RWPE2 (cell line): ENCODE measurements at places on chromosomes 2 and 18.

DNA sequence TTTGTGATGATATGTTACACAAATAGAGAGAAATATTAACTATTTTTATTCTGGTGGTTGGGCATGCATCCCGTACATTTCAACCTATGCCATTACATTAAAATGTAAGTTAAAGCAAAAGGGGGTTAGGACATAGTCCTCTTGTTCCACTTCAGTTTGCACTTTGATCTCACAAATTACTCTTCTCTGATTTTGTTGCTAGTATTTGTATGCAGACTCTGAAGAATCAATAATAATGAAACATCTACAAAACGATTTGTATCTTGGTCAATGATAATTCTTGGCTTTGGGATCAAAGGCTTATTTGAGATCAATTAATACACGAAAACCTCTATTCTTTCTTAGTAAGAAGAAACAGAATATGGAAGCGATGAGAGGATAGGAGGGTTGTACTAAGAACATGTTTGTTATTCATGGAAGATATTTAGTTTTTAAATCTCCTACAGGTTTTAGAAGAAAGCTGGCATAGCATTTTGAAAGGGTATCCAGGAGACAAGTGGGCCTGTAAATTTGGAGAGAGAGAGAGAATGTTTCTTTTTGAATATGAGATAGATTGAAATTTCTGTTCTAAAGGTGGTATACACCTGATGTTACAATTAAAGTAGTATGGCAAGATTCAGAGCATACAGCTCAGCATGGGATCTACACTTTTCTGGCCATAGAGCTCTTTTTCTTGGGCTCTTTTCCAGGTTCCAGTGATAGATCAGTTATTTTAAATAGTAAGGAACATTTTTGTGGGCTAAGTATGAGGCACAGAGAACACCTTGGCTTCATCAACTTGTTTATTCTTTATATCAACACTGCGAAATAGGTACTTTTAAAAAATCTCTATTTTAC lies 347.9 kb downstream of the PTPRM start:
- DNase-seq, result no peak

DNA sequence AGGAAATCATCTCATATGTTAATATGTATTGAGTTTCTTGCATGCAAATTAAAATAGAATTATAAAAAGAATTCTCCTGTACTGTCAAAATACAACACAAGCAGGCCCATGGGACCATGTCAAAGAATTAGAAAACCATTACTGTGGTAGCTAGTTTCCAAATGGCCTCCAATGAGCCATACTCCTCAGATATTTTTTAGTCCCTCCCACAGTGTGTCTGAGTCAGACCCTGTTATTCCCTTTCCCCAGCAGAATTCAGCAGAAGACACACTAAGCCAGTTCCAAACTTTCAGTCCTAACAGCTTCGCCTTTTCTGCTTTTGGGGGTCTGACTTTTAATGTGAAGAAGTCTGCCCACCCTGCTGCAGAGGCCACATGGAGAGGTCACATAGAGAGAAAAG lies 86.7 kb downstream of the FIGN start:
- DNase-seq, result no peak

DNA sequence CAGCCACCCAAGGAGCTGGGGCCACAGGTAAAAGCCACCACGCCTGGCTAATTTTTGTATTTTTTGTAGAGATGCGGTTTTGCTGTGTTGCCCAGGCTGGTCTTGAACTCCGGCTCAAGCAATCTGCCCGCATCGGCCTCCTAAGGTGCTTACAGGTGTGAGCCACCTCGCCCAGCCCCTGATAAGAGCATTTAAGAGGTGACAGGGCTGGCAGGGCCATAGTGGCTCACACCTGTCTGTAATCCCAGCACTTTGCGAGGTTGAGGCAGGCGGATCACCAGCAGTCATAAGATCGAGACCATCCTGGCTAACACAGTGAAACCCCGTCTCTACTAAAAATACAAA lies 9.0 kb upstream of the CNNM3 start:
- no peak for DNase-seq

DNA sequence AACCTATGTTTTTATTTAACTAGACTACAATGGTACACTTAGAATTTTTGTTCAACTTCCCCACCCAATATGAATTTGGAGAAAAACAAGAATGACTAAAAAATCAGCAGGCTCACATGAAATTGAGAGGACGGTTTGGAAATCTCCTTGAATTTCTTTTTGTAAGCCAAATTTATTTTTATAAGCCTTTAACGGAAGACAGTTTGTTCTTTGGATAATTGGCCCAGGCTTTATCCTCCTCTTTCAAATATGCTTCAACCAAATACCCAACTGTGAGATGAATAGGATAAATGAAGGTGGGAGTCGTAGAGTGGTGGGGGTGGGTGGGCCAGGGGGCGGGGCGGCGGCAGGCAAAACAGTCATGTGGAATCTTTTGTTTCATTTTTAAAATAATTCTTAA lies 60.6 kb downstream of the FMNL2 start:
- no peak for DNase-seq

- no peak for DNase-seq
These were observed 103.4 kb downstream of the CCDC141 start for GRCh38 chr2:178946494-178946893.

DNA sequence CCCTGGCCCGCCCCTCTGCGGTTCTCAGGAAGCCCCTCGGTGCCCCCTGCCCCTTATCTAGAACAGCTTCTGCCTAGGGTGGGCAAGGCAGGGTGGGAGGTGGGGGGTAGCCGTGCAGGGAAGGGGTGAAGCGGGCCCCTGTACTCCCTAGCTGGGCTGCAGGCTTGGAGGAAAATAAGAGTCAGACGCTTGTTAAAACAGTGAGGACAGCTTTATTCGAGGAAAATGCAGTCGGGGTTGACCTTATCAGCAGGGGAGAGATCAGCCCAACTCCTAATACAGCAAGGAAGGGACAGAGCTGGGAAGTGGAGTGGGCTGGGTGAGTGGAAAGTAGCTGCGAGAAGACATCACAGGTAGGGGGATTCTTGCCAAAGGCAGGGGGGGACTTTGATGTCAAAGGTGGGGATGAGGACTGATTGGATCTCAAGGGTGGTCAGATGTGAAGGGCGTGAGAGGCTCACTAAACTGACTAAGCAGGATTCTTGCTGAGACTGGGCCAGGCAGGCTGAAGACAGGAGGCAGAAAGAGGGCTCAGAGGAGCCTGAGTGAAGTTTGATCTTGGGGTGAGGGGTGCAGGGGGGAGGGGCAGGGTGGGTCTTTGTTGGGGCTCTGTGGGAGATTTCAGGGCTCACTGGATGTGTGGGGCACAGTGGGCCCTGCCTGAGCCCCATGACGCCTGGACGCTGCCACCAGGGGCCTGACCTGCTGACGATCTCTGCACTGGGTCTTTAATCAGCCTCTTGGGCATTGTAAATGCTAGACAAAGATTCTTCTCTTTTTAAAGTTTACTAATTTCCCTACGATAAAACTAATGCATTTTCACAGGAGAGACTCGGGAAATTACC lies 29.9 kb downstream of the HPCAL1 start:
- no peak for DNase-seq

GRCh38 chr18:59219672-59220163 lies at the start of gene GRP:
Gene GRP (plus strand): TSS chr18:59220158. CDS start chr18:59220266, 108 bp downstream.
- no peak for DNase-seq

DNA sequence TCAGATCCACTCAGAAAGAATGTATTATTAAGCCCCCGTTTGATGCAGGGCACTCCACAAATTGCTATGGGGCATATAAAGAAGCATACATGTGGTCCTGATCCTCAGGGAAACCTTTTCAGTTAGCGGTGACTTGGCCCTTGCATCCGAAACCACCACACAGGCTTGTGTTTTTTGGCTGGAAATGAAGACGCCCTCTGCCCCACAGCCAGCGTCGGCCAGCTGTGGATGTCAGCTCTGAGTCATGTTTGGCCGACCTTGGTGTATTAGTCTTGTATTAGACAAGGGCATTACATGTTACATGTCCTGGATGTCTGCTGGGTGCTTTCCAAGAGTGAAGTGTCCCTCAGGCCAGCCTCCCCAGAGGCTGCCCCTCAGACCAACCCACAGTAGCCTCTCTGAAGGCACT lies 107.6 kb upstream of the MAP3K20 start:
- no peak for DNase-seq
